Activated naive CD4-positive, alpha-beta T cell treated with anti-CD3 and anti-CD28 coated beads for 36 hours (primary cell): ENCODE measurements at places on chromosomes 4 and X.

DNA sequence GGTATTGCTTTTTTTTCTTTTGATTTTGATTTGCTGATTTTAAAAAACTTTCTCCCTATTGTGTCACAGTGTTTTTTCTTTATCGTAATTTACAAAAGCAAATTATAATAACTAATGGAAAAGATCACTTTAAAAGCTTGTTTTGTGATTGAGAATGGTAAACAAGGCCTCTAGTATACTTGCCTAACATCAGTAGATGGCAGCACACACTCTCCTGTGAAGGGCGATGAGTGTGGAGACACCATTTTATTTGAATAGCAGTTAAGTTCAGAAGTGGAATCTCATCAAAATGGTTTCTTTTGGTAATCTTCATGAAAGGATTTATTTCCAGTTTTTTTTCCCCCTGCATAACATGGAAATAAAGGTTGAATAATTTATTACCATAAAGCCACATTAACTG lies 72.3 kb downstream of the PAK3 start:
- DNase-seq: peak; percentile 16

GRCh38 chrX:13026877-13027652 lies 17.4 kb downstream of the FAM9C start:
- DNase-seq: no peak

DNA sequence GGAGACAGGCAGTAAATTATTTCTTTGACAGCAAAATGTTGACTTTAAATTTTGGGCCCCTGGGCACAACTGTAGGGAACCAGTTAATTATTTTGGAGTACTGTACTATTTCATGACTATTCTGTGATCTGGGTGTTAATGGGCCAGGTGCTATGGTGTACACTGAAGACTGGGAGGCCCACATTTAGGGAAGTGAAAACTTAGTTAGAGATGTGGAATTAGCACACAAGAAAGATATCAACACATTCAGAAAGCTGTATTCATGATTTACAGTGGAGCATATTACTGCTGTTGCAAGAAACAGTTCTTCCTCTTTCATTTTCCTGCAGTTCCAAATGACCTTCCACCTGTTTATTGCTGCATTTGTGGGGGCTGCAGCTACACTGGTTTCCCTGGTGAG lies 12.4 kb downstream of the PLP1 start:
- DNase-seq: no peak

DNA sequence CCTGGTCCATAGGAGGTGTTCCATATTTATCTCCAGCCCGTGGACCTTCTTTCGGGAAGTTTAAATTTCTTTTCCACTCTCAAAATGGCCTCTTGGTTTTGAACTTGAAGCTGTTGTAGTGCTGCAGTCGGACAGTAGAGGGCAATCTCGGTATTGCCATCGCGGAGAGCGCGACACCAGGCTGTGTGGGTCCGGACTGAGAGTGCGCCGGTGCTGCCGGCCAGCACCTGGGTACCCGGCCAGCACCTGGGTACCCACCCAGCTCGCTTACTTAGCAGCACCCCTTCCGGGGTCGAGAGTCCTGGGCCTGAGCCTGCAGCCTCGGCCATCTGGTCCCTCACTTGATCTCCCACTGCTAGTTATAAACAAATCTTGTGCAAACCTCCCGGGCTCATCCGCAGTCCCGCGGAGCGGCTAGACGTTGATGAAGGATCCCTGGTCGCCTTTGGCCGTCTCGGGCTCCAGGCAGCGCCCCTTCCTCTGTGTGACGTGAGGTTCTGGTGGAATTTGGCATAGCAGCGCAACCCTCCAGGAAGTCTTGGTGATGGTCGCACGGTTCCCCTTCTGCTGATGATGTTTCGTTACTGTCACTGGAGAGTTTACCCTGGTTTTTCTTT lies 18.0 kb downstream of the FAM9A start:
- peak; percentile 14 for DNase-seq

- DNase-seq: no peak
These were observed 37.0 kb downstream of the NPY5R start for GRCh38 chr4:163380703-163381102.

- no peak for DNase-seq
These were observed 95.4 kb upstream of the MAML3 start for GRCh38 chr4:140249351-140249750.

GRCh38 chr4:94177822-94178221 lies 29.8 kb upstream of the SMARCAD1 start:
- DNase-seq: no peak

DNA sequence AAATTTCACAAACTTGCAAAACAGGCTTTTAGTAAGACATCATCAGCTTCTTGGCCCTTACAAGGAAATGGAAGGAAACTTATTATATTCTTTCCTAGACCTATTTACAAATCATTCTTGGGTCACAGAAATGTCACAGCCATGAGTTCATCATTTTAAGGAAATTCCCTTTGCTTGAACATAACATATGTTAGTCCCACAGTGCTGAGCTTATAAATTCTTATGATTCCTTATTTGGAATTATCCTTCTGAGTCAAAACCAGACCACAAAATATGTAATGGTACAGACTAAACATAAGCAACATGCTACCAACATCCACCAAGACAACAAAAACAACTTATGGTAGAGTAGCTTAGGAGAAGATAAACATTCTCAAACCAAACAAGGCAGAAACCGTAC lies 236.9 kb upstream of the CTSO start:
- no peak for DNase-seq

DNA sequence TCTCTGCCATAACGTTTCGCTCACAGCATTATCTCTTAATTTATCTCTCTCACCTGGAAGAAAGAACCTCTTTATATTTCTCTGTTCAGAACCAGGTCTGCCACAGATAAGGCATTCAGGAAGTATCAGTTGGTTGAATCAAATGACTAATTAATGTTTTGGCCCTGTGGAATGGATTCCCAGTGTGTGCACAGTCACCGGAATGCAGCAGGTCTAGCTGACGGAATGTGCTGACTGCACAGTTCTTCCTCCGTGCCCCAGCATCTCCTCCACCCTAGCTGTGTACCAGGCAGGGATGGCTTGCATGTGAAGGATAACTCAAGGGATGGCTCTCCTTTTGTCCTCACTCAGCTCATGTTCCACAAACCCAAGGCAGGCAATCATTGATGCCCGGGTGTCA lies 141.8 kb upstream of the MSX1 start:
- no peak for DNase-seq

DNA sequence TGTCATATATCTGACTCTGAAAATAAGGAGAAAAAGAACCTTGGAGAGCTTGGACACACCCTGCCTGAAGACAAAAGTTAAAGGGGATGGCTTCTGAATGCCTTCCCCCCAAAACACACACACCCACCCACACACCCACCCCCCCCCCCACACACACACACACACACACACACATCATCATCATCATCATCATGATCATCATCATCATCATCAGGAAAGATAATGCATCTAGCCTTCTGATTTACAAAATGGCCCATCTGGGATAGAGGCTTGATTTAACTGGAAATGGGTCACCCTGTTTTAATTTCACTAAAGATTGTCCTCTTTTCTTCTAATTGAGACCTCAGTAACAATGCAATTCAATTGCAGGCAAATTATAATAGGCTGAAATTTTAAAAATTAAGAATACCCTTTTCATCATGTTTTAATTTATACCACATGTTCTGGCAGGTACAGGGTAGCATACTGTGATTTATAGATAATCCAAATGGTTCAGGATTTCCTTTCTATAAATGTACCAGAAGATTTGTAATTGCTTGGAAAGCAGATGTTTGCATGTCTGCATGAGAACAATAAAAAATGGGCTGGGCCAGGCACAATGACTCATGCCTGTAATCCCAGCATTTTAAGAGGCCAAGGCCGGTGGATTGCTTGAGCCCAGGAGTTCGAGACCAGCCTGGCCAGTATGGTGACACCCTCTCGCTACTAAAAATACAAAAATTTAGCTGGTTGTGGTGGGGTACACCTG lies 56.5 kb downstream of the TRIM2 start:
- DNase-seq: no peak

DNA sequence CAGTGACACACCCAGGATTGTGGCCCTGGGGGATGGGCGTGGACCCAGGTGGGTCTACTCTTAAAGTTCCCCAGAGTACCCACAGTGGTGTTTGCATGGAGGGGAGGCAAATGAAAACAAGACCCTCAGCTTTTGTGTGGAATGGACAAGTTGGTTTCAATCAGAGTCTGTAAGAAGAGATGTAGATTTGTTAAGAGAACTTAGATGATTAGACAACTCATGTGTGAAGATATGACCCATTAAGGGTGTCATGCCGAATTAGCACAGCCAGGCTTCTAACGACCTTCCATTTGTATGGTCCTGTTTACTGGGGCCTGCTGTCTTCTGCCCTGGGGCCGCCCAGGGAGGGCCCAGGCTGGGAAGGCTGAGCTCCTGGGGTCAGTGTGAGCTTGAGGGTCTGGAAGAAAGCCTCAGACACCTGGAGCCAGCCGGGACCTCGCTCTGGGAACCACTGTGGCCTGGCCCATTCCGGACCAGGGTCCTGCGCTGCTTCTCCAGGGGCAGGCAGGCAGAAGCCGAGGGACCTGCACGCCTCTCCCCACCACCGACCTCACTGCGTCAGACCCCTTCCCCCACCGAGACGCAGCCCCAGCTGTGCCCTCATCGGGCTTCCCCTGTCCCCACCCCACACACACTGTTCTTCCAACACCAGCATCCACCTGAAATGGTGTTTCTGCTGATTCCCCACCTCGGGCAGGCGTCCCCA lies 20.4 kb downstream of the UVSSA start:
- DNase-seq: no peak

GRCh38 chr4:98861100-98861884 lies 67.6 kb downstream of the EIF4E start:
- DNase-seq: no peak

DNA sequence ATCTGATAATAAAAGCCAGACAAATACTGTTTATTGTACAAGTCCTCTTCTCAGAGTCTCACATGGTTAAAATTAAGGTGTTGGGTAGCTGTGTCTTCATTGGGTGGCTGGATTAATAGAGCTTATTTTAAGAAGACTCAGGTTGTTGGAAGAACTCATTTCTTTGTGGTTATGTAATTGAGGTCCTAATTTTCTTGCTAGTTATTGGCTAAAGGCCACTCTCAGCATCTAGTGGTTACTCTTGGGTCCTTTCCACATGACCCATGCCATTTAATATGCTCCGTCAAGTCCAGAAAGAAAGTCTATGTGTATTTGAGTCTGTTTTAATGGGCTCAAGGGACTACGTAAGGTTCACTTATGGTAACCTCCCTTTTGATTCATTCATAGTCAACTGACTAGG lies 1668.6 kb upstream of the AGA start:
- no peak for DNase-seq

DNA sequence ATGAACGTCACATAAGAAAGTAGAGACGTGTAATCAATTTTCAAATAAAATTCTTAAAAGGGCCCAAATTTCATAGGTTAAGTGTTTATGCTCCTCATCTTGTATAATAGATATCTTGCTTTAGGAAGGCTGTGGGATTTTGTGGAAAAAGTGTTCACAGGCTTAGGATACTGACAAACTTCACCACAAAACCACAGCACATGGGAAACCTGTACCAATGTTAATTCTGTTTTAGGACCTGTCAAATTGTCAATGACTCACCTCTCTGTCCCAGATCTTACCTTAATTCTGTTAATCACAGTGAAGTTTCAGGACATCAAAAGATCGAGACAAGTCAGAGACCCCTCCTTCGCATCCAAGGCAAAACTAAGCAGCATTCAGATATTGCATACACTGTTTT lies 24.2 kb downstream of the FGFBP1 start:
- no peak for DNase-seq

DNA sequence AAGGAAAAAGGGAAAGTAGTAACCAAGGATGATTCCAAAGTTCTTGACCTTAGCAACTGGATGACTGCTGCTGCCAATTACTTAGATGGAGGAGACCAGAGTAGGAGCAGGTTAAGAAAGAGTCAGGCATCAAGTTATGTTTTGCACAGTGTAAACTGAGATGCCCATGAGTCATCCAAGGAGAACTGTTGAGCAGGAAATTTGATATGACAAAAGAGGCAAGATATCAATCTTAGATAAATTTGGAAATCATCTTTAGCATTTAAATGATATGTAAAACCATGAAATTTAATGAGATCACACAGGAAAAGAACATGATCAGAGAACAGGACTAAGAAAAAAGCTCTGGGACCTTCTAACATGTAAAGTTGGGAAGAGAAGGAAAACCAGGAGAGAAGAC lies 361.3 kb downstream of the OPHN1 start:
- no peak for DNase-seq

- DNase-seq: no peak
These were observed 919.1 kb downstream of the ADGRL3 start for GRCh38 chr4:62119195-62119594.

DNA sequence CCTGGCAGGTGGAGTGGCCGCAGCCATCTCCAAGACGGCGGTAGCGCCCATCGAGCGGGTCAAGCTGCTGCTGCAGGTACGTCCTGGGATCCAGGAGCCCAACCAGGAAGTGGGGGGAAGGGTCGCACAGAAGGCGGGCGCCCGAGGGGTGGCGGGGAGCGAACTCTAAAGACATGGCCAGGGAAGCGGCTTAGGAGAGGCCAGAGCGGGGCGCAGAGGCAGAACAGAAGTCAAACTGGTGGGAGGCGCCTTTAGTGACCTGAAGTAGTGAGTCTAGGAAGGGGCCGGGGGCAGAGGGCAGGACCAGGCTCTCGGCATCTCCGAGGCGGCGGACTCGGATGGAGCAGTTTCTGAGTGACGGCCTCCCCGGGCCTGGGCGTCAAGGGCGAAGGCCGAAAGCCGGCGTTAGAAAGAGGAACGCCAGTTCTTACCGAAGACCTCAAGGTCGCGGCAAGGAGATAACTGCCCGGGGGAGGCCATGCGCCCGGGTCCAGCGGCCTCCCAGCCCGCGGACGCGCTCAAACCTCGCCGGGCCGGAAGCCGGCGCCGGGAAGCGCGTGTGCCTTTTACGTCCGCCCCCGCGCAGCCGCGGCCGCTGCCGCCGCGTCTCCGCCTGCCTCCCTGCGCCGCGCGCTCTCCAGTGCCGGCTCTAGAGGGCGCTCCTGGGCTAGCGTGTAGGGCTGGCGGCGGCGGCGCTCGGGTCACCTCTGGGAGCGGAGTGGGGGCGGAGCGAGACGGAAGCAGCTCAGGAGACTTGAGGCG lies 488 bp downstream of the SLC25A5 start:
- DNase-seq: peak; percentile 92

GRCh38 chr4:1474126-1475090 lies 68.2 kb upstream of the NKX1-1 start:
- no peak for DNase-seq

DNA sequence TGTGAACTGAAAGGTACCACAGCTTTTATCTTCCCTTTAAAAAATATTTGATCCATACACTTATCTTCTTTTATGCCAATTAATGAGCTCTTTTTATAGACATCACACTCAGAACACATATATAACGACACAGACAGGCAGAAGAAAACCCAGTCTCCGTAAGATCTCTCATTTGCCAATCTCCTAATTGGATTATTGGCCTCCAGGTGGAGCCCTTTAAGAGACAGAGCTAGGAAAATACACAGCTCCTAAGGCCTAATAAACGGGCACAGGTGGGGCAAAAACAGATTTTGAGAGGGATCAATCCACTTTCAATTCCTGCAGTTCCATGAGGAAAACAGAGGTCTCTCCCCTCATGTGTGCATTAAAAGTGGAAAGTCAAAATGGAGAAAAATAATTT lies 1495.4 kb downstream of the RPA4 start:
- no peak for DNase-seq

GRCh38 chr4:89897867-89898266 lies 3.2 kb downstream of the MMRN1 start:
- DNase-seq: no peak

- peak; percentile 34 for DNase-seq
These were observed 10.1 kb upstream of the FGG start for GRCh38 chr4:154622598-154622997.
